Colonic mucosa (tissue), 4 donors: ENCODE measurements at places on chromosomes 12 and 14.

DNA sequence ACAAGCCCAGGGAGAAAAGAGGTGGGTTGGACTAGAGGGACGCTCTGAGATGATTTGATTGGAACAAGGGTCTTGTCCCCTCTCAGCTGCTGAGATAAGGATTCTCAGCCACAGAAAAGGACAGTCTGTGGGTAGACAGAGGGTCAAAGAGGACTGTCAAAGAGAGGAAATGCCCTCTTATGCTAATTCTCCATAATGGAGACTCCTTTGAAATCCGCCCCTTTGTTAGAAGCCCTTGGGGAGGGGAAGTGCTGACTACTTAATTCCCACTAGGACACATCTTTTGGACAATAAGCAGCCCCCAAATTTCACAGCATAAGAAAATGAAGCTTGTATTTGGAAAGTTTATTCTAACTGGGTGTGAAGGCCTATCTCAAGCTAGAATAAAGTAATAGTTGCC is 176.6 kb downstream of the KTN1 start:
- no peak for DNase-seq

GRCh38 chr14:49977126-49977841 is 84.4 kb downstream of the ARF6 start:
- DNase-seq = no peak

- DNase-seq = no peak
Observed at GRCh38 chr14:68718023-68718990, 74.6 kb downstream of the ZFP36L1 start.

GRCh38 chr12:127716166-127716565 is 550.8 kb upstream of the TMEM132C start:
- no peak for DNase-seq

DNA sequence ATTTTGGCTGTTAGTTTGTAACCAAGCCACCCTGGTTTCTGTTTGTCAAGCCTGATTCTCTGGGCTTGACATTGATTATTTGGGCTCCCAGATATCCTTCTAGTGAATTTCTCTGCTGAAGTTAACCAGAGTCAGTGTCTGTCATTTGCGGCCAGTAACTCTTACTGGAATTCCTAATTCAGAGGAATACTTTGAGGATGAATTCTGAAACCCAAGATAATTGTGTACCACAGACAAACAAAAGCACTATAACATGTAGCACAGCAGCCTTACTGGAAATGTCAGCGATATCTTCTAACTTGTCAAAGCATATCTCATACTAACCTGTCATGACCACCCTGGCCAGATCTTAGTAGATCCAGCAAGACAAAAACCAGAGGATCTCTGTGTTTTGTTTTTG is 84.4 kb upstream of the HIF1A start:
- DNase-seq = no peak

DNA sequence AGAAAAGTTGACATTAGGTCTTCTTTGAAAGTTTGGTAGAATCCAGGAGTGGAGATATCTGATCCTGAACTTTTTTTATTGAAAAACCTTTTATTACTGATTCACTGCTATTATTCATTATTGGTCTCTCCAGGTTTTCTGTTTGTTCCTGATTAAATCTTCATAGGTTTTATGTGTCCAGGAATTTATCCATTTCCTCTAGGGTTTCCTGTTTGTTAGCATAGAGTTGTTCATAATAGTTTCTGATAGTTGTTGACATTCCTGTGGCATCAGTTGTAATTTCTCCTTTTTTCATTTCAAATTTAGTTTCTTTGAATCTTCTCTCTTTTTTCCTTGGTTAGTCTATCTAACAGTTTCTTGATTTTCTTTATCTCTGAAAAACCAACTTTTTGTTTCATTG is 370.3 kb downstream of the SLC6A15 start:
- no peak for DNase-seq

GRCh38 chr14:88681755-88682494 is 110.8 kb downstream of the EML5 start:
- no peak for DNase-seq

DNA sequence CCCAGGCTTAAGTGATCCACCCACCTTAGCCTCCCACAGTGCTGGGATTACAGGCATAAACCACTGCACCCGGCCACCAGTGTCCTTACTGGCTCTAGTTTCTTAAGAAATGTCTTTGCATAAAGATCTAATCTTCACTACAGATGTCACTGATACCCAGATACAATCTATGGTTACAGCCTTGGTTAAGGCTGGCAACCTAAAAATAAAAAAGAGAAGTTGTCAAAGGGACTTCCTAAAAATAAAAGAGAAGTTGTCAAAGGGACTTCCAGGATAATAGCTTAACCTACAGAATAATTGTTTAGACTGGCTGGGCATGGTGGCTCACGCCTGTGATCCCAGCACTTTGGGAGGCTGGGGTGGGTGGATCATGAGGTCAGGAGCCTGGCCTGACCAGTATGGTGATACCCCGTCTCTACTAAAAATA is 27.6 kb downstream of the ETFBKMT start:
- no peak for DNase-seq

DNA sequence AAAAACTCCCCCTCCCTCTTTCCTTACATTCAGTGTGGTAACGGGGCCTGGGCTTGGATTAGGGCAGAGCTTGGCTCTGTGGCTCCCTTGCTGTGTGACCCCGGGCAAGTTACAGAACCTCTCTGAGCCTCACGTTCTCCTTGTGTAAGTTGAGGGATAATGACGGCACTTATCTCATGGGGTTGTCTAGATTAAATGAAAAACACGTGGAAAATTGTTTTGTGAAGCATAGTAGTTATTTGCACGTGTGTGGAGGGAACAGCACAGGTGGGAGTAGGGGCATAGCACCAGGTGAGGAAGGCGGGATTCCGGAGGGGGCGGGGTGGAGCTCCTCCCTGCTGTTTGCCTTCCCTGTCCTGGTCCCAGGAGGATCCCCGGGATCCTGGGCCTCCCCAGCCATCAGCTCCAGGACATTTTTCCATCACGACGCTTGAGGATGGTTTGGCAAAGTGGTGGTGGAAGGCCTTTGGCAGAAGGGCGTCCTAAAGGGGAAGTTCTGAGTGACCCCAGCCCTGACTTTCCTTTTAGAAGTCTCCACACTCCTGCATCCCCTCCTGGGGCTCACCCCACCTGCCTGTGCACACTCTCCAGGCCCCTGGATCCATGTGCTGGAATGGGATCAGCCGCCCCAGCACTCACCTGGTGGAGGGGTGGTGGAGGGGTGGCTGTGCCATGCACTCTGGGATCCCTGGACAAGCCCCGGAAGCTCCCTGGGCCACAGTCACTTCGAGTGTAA is 22.7 kb downstream of the LRTM2 start:
- no peak for DNase-seq

DNA sequence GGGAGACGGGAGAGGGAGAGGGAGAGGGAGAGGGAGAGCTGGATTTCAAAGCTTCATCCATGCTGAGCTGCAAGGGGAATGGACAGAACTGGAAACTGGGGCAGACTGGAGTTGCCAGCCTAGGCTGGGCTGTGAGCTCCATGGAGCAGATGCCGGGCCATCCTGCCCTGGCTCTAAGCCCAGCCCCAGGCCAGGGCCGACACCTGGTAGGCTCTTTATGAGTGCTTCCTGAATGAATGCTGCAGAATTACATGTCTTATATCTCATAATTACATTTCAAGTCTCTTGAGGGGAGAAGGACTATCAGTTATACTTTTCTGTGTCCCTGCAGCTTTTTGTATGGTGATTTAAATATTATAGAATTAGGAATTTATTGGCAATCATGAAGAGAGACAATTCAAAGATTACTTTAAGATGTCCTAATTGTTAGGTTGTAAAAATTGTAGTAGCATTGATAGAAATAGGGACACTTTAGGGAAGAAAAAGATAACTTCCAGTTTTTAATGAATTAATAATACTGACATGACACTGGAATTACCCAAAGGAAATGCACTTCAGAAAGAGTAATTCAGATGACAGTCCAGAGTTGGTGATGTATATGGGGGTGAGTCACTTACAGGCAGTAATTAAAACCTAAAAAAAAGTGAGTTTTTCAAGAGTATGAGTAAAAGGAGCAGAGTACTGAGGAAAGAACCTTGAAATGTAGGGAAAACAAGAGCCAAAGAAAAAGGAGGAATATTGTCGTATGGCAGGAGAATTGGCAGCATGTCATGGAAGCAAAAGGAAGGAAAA is 29.0 kb downstream of the SCYL2 start:
- no peak for DNase-seq
